ENCODE measurements at places on chromosomes 5 and 9.
A peak's percentile ranks its signal among the peaks of the same experiment; 100 is the strongest.

GRCh38 chr5:113437111-113437510, 2.3 kb upstream of the TSSK1B start:
- no peak for DNase-seq

- DNase-seq, result peak; percentile 57
Measured at GRCh38 chr9:113580041-113580953, 116.8 kb downstream of the RGS3 start.

- no peak for DNase-seq
Measured at GRCh38 chr5:126732716-126733115, 44.2 kb upstream of the LMNB1 start.

GRCh38 chr9:12753931-12754330, 20.9 kb upstream of the LURAP1L start:
- no peak for DNase-seq

GRCh38 chr9:105479846-105480245, 32.0 kb downstream of the FSD1L start:
- no peak for DNase-seq

- no peak for DNase-seq
Measured at GRCh38 chr9:100082782-100083181, 16.0 kb downstream of the ERP44 start.

GRCh38 chr9:37289631-37290030, 132.9 kb upstream of the GRHPR start:
- no peak for DNase-seq

DNA sequence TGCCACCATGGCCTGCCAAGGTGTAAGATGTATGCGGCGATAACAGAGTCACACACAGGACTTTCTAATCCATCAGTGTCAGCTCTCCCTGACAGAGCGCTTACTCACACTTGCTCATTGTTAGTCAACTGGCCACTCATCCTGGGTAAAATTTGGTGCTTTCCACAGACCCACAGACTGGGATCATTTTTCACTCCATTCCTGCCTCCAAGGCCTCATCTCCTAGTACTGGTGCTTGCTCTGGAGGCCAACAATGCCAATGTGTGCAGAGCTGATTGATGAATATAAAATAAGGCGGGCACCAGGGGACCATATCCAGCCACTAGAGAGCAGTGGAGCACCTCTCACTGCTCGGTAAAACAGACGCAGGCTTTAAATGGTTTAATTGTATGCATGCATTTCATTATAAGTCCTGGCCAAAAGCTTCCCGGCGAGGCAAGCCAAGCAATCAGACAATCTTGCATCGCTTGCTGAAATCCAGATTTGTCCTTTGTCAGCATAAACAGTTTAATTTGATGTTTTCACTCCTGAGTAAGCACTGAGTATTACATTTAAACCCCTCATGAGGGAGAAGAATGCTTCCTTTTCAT, 22.3 kb downstream of the PSMB7 start:
- DNase-seq, result no peak

- DNase-seq, result no peak
Measured at GRCh38 chr5:117182104-117182503, 607.5 kb upstream of the SEMA6A start.

DNA sequence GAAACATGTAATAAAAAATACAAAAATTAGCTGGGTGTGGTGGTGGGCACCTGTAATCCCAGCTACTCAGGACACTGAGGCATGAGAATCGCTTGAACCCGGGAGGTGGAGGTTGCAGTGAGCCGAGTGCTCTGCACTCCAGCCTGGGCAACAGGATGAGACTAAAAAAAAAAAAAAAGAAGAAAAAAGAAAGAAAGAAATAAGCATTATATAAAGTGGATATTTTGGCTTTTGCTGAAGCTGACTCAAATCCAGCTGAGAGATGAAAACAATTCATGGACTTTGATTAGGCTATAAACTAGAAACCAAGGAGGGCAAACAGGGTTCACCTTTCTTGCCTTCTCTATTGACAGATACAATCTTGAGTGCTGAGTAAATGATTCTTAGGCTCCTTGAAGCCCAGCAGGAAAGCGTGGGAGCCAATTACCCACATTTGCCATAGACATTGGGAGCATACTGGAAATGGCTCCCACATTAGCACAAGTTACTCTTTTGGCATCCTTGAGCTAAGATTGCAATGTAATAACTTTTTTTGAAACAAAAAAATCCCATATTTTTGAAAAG, 2.4 kb upstream of the BTF3 start:
- no peak for DNase-seq

- no peak for DNase-seq
Measured at GRCh38 chr9:23581931-23582330, 244.1 kb downstream of the ELAVL2 start.

DNA sequence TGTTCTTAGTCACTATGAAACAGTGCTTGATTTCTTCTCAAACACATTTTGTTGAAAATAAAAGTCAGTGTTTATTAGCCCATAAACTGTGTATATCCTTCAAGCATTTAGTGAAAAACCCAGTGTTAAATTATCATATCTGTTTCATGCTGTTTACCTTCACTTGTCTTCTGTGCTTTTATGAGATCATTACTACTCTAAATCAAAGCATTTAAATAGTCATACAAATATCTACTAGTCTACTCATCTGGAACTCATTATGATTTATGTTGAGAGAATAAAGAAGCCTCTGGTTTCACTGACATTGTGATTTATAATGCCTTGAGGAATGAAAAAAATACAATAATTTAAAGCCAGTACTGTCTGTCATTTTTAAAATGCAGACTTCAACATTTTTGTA, 366.5 kb downstream of the SLCO4C1 start:
- DNase-seq, result no peak

- DNase-seq, result no peak
Measured at GRCh38 chr5:123474228-123474627, 37.7 kb upstream of the CSNK1G3 start.

DNA sequence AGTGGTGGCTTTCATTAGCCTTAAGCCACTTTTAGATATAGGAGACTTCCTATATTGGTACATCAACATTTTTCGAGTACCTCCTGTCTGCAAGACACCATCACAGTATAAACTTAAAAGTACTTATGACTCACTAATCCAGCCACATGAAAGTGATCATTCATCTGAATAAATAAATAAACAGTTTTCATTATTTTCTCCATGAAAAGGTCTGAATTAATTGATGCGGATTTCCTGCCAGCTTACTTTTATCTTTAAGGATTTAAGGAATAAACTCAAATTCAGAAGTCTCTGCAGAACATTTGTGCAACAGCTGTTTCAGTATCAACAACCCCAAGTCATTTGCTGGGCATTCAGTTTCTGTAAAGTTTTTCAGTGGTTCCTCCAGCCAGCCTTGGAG, 4.0 kb downstream of the SAP30L start:
- no peak for DNase-seq

DNA sequence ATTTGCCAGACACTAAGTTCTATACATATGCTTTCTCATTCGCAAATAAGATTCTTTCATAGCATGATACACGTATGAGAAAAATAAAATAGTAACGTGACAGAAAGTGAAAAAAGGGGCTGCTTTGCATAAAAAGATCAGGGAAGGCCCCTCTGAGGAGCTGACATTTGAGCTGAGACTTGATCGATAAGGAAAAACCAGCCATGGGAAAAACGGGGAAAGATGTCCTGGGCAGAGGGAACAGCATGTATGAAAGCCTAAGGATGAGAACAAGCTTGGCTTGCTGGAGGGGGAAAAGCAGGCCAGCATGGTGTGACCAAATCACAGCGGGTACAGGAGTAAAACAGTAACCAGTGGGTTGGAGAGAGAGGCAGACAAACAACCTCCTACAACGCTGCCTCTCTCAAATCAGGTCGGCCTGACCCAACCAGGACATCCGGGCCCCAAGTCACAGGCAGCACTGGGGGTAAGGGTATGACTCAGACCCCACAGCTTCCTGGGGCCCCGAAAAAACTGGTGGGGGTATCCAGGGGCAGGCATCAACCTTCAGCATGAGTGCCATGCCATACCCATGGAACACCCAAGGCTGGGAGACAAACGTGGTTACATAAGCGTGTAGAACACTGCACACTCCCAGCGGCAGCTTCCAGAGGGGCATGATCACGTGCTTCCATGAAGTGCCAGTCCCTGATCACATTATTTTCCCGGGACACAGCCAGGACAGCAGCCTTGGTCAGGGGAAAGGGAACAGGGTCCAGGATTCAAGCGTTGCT, 2.2 kb downstream of the TNIP1 start:
- peak; percentile 42 for DNase-seq

- DNase-seq, result no peak
Measured at GRCh38 chr5:124302533-124302932, 443.9 kb downstream of the ZNF608 start.

- no peak for DNase-seq
Measured at GRCh38 chr5:145697251-145697990, 137.7 kb downstream of the PRELID2 start.

- DNase-seq, result no peak
Measured at GRCh38 chr5:57478826-57479225, 3.8 kb downstream of the ACTBL2 start.

DNA sequence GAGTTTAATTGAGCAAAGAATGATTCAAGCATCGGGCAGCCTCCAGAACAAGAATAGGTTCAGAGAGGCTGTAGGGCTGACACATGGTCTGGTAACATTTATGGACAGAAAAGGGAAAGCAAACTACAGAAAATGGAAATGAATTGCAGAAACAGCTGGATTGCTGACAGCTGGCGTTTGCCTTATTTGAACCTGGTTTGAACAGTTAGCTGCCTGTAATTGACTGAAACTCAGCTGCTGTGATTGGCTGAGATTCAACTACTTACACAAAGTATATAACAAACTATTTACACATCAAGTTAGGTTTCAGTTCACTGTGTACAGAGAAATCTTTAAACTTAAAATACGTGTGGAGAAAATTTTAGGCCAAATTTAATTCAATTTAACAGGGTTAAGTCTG, 441.7 kb downstream of the PRELID2 start:
- DNase-seq, result no peak

DNA sequence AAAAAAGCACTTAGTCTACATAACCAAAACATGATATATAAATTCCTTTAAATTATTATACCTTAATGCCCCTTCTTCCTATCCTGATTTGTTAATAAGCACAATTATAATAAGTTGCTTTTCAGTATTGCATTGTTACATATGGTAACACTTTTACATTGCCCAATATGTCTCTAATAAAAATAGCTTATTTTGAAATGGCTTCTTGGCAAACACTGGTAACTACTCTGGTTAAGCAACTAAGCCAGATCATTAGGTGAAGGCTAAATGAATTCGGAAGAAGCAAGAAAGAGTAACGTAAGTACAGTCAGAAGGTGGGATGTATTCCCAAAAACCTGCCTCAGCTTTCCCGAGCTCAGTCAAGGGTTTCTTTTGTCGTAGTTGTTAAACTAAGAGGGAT, 85.3 kb downstream of the TTC39B start:
- no peak for DNase-seq

- no peak for DNase-seq
Measured at GRCh38 chr9:107548298-107549142, 59.0 kb upstream of the KLF4 start.

GRCh38 chr5:64978546-64978945, 209.8 kb downstream of the CWC27 start:
- no peak for DNase-seq

DNA sequence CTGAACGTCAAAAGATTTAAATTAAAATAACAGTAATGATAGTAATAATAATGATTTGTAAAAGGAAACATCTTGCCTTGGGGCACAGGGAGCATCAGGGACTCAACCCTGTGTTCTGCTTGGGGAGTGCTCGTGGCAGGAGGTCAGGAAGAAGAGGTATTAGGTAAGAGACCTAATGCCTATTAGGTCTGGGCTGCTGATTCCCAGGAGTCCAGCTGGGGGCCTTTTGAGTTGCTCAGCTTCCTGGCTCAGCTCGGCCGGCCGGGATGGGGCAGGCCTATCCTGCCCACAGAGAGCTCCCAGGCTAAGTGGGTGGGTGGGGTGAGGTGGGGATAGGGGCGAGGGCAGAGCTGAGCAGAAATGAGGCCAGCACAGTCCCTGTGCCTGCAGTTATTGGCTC, 17.5 kb downstream of the LMX1B start:
- no peak for DNase-seq

- DNase-seq, result no peak
Measured at GRCh38 chr9:36249189-36249588, 9.1 kb downstream of the GNE start.

DNA sequence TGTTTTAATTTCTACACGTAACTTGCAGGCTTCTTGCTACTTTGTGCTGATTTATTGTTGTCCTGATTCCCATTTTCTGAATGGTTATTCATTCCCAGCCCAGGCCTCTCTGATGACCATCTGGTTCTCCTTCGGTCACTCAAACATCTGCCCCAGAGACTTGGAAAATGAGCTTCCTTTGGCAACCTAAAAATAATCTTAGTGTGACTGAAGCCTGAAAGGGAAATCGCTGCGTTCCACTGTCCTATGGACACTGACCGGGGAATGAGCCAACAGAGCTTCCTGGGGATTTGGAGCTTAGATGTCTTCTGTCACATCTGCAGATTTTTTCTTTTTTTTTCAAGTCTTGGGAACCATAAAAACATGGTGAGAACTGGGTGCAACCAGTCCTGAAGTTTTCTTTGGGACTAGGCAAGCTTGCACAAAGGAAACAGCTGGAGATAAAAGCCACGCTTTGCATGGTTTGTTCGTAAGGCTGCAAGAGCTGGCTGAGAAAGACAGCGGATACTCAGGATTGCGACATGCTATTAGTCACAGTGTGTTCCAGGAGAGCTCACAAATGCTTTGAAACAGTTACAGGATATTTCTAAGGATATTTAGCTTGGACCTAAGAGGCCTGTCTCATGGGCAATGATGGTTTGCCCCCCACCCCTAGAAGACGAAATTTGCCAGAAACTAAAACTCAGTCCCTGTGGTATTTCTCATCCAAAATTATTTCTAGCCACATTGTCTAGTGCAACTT, 146.2 kb downstream of the GOLPH3 start:
- no peak for DNase-seq

GRCh38 chr5:73605223-73606087, 20.5 kb upstream of the ARHGEF28 start:
- no peak for DNase-seq

DNA sequence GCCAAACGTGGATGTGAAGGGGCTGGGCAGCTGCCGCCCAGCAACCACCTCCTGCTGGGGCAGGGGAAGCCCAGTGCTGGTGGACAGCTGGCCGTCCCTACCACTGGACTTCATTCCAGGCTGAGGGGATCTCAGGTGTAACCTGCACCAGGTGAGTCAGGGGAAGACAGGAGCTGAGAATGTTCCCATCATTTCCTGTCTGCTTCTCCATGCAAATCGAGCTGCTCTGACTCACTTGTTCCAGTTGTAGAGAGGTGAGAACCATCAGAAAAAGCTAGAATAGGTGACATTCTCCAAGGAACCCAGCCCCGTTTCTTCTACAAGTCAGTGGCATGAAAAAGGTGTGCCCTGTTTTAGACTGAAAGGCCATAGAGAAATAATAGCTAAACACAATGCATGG, 21.8 kb upstream of the BARX1 start:
- DNase-seq, result no peak

- no peak for DNase-seq
Measured at GRCh38 chr5:114435885-114436299, 74.0 kb downstream of the KCNN2 start.

- no peak for DNase-seq
Measured at GRCh38 chr9:123401879-123402513, 46.0 kb downstream of the CRB2 start.

- no peak for DNase-seq
Measured at GRCh38 chr5:172076761-172077244, 70.4 kb upstream of the FBXW11 start.

All from activated T-cell treated with anti-CD3 and anti-CD28 coated beads for 4 hours (primary cell).